ENCODE measurements at places on chromosomes 1 and 21.

- DNase-seq, result no peak
Observed at GRCh38 chr1:177487481-177487880, 316.7 kb downstream of the BRINP2 start.

DNA sequence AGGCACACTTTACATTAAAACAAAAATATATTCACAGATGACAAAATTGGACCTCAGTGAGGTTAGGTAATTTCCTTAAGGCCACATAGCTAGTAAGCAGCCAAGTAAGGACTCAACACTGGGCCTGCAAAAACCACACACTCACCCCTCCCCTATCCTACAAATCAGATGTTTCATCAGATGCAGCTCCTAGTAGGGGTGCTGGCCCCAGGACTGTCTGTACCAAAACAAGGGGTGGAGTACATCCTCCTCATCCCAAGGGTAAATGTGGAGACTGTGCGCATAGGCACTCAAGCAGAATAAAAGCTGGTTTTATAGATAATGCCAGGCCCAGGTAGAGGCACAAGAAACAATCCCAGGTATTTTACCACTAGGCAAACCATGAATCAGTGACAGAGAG is 25.7 kb downstream of the URB1 start:
- no peak for DNase-seq

GRCh38 chr1:160236806-160237205 is 25.5 kb downstream of the DCAF8 start:
- DNase-seq, result no peak

DNA sequence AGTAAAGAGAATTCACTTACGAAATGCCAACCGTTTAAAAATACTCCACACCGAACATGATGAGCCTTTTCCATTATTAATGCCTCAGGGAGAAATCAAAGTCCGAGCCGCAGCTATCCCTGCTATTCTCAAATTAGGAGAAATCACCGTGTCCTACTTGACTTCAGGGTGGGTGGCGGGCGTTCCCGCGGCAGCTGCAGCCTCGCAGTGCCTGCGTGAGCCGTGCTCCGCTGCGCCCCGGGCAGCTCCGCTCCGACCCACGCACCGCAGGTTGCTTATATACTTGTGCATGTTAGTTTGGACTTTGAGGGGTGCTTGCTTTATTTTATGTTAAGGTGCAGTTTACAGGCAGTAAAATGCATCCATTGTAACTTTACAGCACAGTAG is 35.6 kb upstream of the PCBP3 start:
- DNase-seq, result no peak

GRCh38 chr1:210506689-210507088 is 178.0 kb downstream of the HHAT start:
- DNase-seq, result no peak

GRCh38 chr1:40806731-40807695 is 23.4 kb downstream of the KCNQ4 start:
- DNase-seq, result no peak

- no peak for DNase-seq
Observed at GRCh38 chr1:212167098-212167497, 118.1 kb upstream of the PPP2R5A start.

DNA sequence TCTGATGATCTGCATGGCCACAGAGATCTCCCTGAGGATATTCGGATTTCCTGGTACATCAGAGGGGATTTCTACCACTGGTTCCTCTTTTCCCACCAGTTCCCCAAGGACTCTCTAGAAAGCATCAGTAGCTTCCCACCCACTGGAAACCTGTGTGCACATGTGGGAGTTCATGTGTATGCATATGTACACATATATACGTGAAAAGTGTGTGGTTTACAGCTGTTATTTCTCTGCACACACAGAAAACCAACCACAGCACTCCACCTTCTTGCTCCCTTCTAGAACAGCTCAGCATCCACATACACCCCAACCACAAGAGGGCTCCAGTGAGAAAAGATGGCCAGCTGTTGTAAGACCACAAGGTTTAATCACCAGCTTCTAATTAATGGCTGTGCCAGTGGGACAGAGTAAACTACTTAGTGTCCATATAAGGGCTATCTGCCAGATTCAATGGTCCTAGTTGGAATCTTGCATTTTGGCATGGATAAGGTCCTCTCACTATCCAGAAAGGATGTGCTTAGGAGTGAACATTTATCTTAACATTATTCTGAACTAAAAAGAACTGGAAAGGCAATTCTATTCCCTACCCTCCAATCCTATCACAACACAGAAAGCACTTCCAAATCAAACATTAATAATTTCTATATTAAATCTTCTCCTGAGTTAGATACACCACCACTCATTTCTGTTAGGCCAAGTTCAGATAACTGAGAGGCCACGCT is 24.1 kb downstream of the GPR3 start:
- DNase-seq, result no peak

- DNase-seq, result no peak
Observed at GRCh38 chr1:29166291-29166878, 15.3 kb downstream of the SRSF4 start.

- no peak for DNase-seq
Observed at GRCh38 chr1:79325705-79326104, 319.2 kb upstream of the ADGRL4 start.

DNA sequence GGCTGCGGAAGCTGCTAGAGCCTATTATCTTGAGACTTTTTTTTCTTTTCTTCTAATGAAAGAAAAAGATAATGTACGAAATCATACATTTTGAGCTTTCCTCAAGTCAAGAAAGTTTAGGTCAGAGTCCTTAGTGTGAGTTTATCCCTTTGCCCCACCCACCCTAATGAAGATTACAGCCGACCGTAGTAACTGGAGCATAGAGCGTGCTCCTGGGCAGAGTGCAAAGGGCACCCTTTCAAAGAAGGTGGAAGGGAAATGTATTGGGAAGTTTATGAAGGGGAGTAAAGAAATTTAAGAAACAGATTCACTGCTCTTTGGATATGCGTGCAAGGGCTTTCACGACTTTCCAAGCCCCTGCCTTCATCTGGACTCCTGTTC is 17.2 kb downstream of the GNG12 start:
- DNase-seq, result no peak

- DNase-seq, result no peak
Observed at GRCh38 chr1:192998536-192998935, 60.6 kb downstream of the UCHL5 start.

GRCh38 chr21:41142051-41142795 is 25.7 kb upstream of the BACE2 start:
- no peak for DNase-seq

DNA sequence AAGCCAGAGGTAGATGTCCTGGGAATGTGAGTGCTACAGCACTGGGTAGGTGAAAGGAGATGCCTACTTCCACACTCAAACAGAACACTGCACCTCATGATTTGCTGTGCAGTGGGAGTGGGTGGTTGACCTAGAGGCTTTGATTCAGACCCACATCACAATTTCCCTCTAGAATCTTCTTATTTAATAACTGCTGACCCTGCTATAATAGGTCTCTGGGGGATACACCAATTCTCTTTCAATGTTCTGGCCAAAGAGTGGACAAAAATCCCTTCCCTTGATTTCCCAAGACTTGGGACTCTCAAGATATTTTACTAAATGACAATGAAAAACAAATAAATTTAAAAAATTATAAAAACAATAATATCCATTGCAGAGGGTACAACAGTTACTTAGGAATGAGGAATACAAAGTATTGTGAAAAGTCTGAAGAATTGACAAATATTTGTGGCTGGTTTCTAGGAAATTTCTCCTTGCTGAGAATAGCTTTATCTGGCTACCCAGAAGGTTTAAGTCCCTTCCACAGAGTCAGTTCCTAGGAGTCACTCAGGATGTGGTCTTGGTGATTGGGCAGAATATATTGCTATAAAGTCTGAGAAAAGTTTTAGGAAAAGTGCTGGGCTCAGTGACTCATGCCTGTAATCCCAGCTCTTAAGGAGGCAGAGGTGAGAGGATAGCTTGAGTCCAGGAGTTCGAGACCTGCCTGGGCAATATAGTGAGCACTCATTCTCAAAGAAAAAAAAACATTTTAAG is 2.4 kb upstream of the FCGR2A start:
- DNase-seq, result no peak

DNA sequence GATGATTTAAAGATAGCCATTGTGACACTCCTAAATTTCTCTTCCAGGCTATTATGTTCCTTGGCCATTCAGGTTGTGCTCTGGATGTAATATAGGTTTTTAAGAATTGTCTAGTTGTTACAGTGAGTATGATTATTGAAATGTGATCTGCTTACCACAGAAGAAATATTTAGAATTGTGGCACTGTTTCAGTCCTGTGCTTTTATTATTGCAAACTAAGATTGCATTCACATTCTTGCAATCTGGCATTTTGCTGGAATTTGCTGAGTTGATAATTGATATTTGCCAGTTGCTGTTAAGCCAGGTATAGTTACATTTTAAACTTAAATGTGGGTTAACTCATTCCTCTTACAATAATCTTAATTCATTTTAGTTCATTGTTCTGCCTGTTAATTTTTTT is 22.3 kb downstream of the EXO1 start:
- no peak for DNase-seq

GRCh38 chr1:155173478-155174323 is at the start of gene TRIM46:
Gene TRIM46 (plus strand): TSS chr1:155173849. CDS start chr1:155173967, 118 bp downstream.
- DNase-seq, result no peak

DNA sequence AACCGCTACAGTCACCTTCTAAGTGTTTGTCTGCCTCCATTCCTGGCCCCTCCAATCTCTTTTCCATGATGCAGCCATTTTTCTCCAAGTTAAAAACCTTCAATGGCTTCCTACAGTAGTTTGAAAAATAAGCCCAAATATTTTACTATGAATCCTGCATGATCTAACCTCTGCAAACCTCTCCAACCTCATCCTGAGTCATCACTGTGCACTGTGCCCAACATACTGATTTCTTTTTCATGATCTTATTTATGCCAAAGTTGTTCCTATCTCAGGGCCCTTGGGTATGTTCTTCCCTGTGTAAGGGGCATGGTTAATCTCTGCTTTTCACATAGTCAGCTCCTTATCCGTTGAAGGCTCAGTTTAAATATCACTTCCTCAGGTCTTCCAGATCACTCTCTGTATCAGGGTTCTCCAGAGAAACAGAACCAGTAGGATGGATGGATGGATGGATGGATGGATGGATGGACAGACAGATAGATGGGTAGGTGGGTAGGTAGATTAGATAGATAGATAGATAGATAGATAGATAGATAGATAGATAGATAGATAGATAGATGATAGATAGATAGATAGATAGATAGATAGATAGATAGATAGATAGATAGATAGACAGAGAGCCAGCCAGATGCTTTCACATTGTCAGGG is 18.1 kb upstream of the PTPN14 start:
- no peak for DNase-seq

DNA sequence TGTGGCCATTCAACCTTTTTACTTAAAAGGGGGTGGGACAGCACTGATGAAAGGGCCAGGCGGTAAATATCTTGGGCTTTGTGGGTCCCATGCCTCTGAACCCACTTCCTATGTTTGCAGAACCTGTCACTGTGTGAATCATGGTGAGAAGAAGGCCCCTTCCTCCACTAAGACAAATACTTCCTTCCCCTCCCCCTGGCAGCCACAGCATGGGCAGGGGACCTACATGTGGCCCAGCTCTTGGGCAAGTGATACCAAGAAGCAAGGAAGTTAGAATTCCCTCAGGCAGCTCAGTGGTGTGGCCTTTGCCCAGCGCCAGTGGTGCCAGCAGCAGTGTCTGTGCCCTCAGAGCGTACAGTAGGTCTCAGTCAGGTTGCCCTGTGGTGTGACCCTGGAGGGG is 168.6 kb downstream of the TRIM33 start:
- no peak for DNase-seq

DNA sequence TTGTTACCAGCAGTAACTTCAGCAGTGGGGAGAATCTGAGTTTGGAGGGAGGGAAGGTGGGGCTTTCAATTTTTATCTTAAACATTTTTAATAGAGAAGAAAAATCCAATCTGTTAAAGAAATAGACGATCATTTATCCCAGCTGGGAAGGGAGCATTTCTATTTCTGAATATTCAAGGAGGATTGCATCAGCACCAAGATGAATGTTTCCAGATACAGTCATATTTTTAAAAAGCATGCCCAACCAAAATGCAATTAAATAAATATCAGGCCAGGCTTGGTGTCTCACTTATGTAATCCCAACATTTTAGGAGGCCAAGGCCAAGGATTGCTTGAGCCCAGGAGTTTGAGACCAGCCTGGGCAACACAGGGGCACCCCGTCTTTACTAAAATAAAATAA is 1.7 kb upstream of the ATP1A4 start:
- DNase-seq, result no peak

GRCh38 chr1:68777851-68778250 is 281.0 kb upstream of the DEPDC1 start:
- no peak for DNase-seq

DNA sequence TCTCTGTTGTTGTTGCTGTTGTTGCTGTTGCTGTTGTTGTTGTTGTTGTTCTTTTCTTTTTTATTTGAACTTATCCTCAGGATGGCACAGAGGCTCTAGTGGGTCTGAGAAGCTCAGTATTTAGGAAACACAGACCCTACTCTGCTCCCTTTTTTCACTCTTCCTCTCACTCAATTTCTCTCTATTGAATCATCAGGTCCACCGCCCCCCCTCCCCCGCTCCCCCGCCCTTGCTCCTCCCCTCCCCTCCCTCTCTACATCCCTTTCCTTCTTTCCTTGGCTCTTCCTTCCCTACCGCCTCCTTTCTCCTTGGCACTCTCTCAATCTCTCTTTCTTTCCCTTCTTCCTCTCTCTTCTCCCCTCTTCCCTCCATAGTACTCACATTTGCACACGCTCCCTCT is 218.5 kb upstream of the ZC3H12A start:
- DNase-seq, result no peak

- no peak for DNase-seq
Observed at GRCh38 chr21:44517175-44517899, 22.7 kb downstream of the KRTAP10-1 start.

DNA sequence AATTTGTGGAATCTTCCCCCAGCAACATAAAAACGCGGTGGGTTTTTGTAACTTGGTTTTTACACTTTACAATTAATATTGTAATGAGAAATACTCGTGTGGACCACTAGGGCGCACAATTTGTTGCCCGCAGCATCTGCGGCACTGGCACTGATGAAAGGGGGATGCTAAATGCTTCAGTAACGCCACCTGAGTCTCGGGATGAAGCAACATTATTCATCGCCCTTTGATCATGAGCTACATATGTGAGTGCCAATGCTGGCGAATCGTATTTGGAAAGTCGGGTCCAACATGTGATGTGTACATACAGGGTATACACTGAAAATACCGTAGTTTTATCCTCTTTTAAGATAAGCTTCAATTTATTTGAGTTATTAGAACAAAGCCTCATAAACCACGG is 34.2 kb upstream of the COX20 start:
- DNase-seq, result peak; percentile 8

DNA sequence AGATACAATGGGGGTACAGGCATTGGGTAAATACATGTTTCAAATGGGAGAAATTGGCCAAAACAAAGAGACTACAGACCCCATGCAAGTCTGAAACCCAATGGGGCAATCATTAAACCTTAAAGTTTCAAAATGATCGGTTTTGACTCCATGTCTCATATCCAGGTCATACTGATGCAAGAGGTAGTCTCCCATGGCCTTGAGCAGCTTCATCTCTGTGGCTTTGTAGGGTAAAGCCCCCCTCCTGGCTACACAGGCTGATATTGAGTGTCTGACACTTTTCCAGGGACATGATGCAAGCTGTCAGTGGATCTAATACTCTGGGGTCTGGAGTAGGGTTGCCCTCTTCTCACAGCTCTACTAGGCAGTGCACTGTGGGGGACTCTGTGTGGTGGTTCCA is 286.1 kb downstream of the LRRIQ3 start:
- DNase-seq, result no peak

GRCh38 chr1:79197421-79197820 is 190.9 kb upstream of the ADGRL4 start:
- no peak for DNase-seq
